Skeletal muscle cell (primary cell): ENCODE measurements at places on chromosomes 11 and 22.

- DNase-seq: peak; percentile 44
These were observed 36.4 kb downstream of the RAB30 start for GRCh38 chr11:83035070-83035854.

GRCh38 chr11:94776351-94777321 lies 8.5 kb downstream of the AMOTL1 start:
- peak; percentile 77 for DNase-seq

DNA sequence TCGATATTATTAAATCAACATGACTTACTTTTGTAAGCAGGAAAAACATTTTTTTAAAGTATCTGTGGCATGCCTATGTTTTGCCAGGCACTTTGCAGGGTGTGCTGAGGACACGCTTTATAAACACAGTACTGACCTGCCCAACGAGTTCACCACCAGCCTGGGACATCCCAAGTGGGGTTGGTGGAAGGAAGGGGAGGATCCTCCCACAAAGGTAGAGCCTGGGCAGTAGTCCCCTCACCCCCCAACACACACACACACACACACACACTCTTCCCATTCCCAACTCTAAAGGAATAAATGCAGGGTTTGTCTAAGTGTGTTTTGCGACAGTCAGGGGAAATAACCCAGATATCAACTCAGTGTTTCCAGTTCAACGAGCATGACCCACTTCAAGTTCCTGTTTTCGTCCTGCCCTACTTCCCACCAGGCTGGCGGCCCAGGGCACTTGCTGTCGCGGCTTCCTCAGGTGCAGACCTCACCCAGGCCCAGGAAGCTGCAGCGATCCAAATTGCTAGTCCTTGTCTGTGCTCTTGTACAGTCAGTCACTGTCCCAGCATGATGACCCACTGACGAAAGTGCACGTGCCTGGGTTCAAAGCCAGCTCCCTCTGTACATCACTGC lies 3.1 kb downstream of the CERK start:
- DNase-seq: no peak

DNA sequence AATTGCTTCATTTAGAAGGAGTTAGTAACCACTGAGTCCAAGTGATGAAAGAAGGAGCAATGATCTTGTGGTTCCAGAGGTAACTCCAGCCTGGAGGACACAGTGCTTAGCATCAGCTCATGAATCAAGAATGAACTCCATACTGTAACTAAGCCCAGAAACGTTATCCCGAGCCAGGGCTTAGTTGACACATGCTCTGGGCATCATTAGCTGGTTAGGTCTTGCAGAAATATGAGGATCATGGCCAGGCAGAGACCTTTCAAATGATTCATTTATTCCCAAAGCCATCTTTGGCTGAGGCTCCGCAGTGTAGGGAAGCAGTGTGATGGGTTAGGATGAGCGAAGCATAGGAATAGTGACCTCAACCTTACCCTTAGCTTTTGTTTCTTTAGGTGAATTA lies 277.4 kb downstream of the FAM76B start:
- peak; percentile 97 for DNase-seq

DNA sequence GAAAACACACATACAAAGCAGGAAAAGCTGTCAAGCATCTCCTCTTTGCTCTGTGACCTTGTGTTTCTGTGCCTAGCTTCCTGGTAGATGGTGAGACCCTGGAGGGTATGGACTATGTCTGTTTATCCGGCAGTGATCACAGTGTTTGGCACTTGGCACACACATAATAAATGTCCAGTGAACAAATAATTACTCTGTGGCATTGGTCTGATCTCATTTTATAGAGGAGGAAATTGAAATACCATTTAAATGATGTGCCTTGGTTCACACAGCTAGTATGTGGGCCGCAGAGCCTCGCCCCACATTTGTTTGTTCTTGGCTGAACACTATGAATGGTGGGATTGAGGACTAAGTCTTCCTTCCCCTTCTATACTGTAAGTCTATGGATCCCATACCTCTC lies 104.7 kb upstream of the SPON1 start:
- DNase-seq: no peak

- DNase-seq: no peak
These were observed 135.2 kb downstream of the MAML2 start for GRCh38 chr11:96207459-96208449.

DNA sequence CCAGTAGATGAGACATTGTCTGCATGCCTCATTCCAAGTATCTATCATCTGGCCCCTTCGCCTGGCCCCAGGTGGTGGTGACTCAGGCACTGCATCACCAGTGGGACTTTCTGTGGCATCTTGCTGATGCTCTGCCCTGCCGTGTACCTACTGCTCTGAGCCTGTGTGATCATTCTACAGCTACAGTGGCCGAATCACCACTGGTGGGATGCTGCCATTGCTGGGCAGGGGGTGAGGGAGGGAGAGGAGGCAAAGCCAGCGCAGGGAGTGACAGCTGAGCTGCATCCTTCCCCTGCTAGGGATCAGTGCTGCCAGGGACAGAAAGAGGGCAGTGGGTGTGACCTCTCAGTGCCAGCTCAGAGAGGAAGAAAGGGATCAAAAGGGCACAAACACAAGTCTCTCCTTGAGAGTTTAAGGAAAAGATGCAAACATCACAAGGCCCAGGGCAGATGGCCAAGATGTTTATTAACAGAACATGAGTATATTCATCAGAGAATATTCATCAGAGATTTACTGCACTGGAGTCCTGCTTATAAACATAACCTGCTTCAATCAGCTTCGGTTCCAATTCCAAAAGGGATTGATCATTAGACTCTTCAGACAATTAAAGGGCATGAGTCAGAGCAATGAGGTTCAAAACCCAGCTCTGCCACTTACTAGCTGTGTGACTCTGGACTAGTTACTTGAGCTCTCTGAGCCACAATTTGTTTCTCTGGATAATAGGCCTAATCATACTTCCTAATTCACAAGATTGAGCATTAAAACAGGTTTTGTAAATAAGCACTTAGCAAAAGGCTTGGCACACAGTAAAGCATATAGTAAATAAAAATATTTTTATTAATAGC lies 109.8 kb downstream of the NAT10 start:
- no peak for DNase-seq

DNA sequence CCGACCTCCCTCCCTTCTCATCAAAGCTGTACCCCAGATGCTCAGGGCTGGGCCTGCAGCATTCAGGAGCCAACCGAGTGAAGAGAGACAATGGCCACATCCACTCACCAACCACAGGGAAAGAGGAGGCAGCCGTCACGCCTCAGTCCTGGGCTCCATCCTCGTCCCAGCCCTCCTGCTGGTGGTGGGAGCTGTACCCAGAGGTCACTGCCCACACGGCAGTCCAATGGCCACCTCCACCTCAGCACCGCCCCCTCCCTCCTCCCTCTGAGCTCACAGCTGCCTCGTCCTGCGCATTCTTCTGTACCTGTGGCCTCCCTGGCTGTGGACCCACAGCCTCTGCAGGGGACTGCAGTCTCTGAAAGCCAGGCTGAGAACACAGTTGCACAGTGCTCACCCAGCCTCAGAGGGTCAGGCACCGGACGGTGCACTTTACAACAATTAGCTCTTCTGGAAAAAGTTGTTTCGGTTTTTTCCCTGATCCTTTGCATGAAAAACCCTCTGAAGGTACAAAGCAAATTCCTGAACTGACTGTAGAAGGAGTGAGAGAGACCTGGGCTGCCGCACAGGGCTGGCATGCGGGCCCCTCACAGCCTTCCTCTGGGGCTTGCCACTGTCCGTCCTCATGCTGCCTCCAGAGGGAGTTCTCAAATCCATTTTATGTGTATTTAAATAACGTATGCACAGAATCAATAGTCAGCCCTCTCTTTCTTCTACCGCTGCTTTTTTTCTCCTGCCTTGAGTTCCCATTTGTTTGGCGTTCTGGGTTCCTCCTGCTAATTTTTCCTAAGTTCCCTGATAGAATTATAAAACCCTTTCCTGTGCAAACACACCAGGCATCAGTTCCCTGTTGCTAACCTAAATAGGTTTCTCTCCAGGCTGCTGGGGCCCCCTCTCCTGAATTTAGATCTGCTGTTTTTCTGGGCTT lies 52.7 kb downstream of the PHF21B start:
- DNase-seq: no peak

- DNase-seq: peak; percentile 25
These were observed at the start of gene MED19 for GRCh38 chr11:57711414-57712255. MED19 (minus strand) TSS chr11:57712215; CDS start chr11:57712179, 36 bp downstream.

DNA sequence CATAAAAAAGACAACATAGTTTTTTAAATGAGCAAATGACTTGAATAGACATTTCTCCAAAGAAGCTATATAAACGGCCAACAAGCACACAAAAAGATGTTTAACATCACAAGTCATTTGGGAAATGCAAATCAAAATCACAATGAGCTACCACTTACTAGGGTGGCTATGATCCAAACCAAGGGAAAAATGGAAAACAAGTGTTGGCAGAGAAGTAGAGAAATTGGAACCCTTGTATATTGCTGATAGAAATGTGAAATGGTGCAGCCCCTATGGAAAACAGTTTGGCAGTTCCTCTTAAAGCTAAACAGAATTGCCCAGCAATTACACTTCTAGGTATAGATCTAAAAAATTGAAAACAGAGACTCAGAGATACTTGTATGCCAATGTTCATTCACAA lies 29.0 kb downstream of the PAMR1 start:
- DNase-seq: no peak

DNA sequence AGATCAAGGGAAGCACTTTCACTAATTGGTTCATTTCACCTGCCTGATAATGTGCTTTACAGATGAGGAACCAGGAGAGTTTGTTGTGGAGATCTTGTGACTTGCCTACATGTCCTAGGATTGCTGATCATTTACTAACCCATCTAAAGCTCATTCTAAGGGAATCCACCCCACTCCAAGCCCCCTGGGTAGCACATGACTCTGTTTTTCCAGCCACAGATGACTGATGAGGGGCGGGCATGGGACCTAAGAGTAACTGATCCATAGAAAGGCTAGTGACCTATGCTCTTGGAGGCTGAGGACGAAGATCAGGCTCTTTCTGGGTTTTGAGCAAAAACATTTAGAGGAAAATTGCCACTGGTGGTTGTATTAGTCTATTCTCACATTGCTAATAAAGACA lies 378.1 kb downstream of the CADM1 start:
- no peak for DNase-seq

GRCh38 chr22:44260216-44261035 lies 52.3 kb downstream of the SHISAL1 start:
- DNase-seq: no peak

- DNase-seq: no peak
These were observed 799 bp downstream of the CCDC88B start for GRCh38 chr11:64340671-64341335.

DNA sequence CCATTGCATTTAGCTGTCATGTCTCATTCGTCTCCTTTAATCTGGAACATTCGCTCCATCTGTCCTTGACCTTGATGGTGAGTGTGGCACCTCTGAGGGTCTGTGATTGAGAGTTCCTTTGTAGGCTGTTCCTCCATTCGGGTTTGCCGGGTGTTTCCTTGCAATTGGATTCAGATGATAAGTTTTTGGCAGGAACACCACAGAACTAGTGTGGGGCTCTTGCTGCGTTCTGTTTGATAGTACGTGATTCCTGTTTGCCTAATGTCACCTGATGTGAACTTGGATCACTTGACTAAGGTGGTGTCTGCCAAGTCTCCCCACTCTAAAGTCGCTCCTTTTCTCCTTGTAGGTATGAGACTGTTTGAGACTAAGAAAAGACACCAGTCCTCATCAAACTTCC lies 109.7 kb upstream of the TMEM45B start:
- no peak for DNase-seq

DNA sequence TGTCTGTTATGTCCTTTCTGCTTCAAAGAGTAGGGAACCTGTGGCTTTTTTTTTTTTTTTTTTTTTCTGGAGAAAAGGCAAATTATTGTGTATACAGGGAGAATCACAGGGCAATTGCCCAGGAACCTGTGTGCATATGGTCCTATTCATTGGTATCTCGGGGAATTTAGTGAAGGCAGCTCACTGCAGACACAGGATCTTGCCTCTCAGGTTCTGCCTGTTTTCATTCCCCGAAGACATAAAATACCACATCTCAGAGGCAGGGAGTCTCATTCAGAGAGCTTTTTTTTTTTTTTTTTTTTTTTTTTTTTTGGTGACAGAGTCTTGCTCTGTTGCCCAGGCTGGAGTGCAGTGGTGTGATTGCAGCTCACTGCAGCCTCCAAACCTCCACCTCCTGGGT lies 88.3 kb downstream of the OSBP2 start:
- DNase-seq: no peak

- DNase-seq: no peak
These were observed 78.8 kb downstream of the C11orf65 start for GRCh38 chr11:108388576-108388975.

DNA sequence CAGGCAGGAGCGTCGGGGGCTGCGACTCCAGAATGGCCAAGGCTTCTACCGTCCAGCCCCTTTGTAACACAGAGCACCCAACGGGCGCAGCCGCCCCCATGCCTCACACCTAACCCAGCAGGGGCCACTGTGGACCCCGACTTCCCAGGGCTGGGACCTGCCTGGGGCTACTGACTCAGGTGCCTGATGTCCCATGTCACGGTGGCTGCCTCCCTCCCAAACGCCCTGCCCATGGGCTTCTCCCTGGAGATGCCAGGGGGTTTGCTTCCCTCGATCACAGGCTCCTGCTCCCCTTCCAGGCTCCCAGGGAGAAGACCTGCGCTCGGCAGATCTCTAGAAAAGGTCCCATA lies 84.0 kb downstream of the MYEOV start:
- DNase-seq: no peak

DNA sequence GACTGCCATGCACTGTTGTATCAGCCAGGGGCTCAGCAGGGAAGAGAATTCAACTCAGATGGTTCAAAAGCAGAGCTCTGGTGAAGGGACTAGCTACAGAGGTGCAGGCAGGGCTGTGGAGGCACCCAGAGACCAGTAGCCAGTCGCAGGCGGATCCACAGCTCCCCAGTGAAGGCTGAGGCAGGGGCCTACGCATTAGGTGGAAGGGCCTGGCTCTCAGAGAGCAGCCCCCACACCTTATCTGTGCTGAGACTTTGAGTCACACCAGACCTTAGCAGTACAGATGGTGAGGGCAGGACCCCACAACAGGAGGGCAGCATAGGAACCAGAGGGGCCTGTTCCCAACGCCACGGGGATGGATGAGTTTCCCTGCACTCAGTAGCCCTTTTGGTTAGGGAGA lies 189.6 kb downstream of the DSCAML1 start:
- DNase-seq: no peak

- no peak for DNase-seq
These were observed 9.1 kb downstream of the SLC3A2 start for GRCh38 chr11:62889484-62890437.

DNA sequence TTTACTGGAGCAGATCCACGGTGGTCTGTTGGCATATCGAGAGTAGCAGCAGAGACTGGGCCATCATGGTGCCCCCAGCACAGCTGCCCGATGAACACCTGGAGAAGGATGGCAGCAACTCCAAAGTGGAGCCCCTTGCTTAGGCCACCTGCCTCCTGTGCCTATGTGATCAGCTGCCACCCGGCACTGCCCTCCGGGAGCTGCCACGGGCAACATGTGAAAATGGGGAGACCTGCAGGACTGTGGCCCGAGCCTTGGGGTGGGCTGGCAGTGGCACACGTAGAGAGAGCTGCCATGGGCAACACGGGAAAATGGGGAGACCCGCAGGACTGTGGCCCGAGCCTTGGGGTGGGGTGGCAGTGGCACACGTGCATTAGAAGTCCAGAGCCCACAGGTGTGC lies 3.1 kb downstream of the FXYD2 start:
- DNase-seq: no peak
